EH (cell line): ENCODE measurements at places on chromosomes 5 and 9.

GRCh38 chr5:111735583-111736270 lies 21.3 kb downstream of the NREP start:
- DNase-seq: peak; percentile 94

DNA sequence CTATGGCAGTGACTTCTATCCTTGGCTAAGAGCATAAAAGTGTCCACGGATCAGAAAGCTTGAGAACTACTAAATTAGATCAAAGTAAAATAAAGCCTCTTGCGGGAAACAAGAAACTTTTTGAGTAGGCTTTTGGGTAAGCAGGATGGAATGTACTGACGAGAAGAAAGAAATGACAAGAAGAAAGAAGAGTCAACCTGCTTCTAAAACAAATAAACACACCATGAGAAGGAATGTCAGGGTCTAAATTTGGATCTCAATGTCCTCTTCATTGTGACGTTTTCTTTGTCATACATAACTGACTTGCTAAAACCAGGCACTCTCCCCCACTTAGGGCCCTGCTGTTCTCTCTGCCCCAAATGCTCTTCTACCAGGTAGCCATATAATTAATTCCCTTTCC lies 290.1 kb upstream of the PTGER4 start:
- DNase-seq: peak; percentile 68

DNA sequence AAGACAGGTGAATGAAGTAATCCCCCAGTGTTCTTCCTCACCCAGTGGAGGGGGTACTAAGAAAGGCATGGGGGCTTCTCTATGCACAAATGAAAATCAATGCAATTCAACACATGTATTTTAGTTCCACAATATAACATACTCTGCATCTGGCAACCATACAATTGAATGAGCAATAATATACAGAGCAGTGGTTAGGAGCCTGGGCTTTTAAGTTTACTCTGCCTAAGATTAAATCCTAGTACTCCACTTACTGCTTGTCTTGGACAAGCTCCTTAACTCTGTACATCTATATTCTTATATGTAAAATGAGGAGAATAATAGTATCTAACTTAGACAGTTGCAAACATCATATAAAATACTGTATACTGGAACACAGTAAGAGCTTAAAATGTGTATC lies 195.4 kb upstream of the TRIM32 start:
- no peak for DNase-seq

DNA sequence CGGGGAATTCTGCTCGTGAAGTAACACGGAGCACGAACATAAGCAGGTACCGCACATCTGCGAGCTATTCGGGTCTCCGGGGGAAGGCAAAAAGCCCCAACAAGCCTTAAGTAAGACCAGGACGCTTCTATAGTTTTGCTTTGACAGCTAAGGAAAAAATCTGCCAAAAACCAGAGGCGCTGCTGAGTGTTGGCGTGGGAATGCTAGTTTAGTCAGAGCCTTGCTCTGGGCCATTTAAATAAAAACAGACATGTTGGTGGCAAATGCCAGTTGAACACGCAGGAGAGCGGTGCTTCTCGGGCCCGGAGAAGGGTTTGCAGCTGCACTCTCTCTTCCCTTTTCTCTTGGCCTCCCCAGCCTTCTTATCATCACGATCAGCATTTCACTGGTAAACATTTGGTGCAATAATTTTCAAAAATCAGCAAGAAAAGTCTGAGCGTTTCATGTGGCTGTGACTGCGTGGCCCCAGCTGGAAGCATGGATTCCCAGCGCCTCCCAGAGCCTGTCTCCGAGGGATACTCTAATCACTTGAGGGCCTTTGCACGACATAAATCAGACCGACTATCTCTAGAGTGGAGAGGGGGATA lies 6.4 kb upstream of the NOTCH1 start:
- peak; percentile 96 for DNase-seq

- DNase-seq: no peak
Observed at GRCh38 chr5:102018690-102019089, 277.4 kb downstream of the SLCO4C1 start.

DNA sequence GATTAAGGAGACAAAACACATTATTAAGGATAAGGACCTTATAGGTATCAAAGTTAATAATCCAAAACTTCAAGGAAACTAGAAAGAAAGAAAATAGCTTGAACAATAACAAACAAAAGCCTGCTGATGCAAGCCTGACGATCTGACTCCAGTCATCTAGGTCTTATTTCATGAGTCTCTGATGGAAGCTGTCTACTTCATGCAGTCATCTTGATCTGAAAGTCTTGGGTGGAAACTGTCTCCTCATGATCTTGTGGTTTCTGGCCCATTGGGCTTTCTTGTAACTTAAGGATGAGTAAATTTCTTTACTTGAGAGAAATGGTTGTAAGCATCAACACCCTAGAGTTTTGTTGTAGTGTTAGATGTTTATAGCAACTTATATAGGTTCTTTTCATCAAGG lies 20.6 kb upstream of the PSIP1 start:
- no peak for DNase-seq

- no peak for DNase-seq
Observed at GRCh38 chr5:167295681-167296005, 995.8 kb upstream of the WWC1 start.

- DNase-seq: peak; percentile 93
Observed at GRCh38 chr5:142474431-142475094, 149.7 kb upstream of the SPRY4 start.

- no peak for DNase-seq
Observed at GRCh38 chr5:58818465-58818864, 235.6 kb downstream of the RAB3C start.

GRCh38 chr9:133726401-133727276 lies 11.5 kb downstream of the SARDH start:
- DNase-seq: peak; percentile 52

DNA sequence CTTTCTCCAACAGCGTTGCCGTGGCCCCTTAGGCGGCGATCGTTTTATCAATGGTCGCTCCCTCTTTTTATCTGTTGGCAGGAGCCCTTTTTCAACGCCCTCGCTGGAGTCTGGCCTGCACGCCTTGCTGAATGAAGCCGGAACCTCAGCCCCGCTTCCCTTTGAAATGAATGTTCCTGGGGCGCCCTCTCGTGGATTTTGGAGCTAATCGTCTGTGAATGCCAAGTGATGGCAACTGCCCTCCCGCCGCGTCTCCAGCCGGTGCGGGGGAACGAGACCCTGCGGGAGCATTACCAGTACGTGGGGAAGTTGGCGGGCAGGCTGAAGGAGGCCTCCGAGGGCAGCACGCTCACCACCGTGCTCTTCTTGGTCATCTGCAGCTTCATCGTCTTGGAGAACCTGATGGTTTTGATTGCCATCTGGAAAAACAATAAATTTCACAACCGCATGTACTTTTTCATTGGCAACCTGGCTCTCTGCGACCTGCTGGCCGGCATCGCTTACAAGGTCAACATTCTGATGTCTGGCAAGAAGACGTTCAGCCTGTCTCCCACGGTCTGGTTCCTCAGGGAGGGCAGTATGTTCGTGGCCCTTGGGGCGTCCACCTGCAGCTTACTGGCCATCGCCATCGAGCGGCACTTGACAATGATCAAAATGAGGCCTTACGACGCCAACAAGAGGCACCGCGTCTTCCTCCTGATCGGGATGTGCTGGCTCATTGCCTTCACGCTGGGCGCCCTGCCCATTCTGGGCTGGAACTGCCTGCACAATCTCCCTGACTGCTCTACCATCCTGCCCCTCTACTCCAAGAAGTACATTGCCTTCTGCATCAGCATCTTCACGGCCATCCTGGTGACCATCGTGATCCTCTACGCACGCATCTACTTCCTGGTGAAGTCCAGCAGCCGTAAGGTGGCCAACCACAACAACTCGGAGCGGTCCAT lies 10.0 kb downstream of the S1PR3 start:
- DNase-seq: peak; percentile 85

GRCh38 chr5:65986050-65986451 lies 59.7 kb downstream of the ERBIN start:
- peak; percentile 83 for DNase-seq

- DNase-seq: no peak
Observed at GRCh38 chr9:89448821-89449220, 49.1 kb downstream of the SEMA4D start.

GRCh38 chr5:178544166-178544834 lies 45.9 kb downstream of the COL23A1 start:
- no peak for DNase-seq

DNA sequence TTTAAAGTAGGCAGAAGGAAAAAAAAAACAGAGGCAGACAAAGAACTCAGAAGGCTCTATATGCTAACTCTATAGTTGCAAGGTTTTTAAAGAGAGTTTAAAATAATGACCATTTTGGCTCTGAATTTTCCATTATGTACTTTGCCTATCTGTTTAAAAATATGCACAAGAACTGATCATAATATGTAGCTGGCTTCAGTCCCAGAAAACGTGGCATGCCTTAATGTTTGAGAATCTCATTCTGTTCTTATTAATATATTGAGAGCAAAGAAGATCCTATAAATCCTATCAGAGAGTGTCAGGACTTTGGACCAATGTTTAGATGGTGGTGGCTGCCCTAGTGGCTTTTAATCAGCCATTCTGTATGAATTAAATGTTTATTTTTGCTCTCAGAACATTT lies 121.5 kb downstream of the JMY start:
- peak; percentile 21 for DNase-seq
